Stimulated activated CD4-positive, alpha-beta T cell treated with anti-CD3 and anti-CD28 coated beads, Interleukin-1b, Interleukin-23, amount 100 ng/mL, for 4 hours (primary cell): ENCODE measurements at places on chromosomes 2 and 18.

GRCh38 chr2:212223696-212224095, 314.9 kb downstream of the ERBB4 start:
- DNase-seq, result no peak

DNA sequence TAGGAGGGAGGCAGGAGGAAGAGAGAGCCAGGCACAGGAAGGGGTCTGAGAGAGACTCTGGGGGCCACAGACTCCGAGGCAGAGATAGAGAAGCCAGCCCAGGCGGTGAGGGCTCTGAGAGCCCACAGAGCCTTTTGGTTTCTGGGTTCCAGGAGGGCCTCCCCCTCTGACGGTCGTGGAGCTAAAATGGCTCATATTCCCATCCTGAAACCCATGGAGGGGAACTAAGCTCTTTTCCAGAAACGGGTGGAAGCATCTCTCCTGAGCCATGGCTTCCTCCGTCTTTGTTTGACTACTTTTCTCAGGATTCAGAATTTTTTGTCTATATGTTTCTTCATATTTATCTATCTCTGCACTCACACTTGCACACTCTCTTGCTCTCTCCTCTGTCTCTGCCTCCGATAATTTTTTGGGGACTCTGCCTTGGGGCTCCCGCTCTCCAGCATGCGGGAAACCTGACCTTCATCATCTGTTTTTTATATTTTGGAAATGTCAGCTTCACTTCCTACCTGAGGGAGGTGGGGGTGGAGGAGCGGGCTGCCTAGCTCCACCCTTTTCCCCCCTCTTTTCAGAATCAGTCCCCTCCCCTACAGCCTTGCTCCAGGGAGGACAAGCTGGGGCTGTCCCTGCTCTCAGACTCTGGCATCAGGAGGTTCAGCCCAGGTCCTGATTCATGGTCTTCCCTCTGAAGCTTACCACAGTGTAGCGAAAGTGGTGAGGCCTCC, 5.0 kb upstream of the PKDCC start:
- no peak for DNase-seq

DNA sequence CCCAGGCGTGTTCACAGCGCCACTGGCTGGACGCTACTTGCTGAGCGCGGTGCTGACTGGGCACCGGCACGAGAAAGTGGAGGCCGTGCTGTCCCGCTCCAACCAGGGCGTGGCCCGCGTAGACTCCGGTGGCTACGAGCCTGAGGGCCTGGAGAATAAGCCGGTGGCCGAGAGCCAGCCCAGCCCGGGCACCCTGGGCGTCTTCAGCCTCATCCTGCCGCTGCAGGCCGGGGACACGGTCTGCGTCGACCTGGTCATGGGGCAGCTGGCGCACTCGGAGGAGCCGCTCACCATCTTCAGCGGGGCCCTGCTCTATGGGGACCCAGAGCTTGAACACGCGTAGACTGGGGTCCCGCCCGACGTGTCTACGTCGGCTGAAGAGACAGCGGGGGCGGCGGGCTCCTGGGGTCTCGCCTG, 891 bp upstream of the KHK start:
- DNase-seq, result no peak

- no peak for DNase-seq
Observed at GRCh38 chr2:101113441-101114267, 37.5 kb downstream of the TBC1D8 start.

GRCh38 chr2:158894078-158894477, 74.4 kb upstream of the TANC1 start:
- DNase-seq, result no peak

- DNase-seq, result no peak
Observed at GRCh38 chr2:177429688-177430325, 37.2 kb downstream of the AGPS start.

DNA sequence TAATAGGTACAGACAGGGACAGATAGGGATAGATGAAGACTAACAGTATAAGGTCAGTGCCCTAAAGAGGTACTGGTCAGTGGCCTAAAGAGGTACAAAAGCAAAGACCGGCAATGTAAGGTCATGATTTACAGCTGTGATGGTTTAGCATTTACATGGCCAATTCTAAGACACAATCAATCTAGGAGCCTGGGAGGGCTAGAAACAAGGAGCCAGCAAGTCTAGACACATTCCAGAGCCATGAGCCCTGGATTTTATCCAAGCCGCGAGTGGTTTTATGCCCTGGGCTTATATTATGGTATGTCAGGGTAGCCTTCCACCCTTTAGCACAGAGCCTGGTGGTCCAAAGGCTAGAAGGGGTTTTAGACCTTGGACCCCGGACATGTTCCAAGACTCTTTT, 124.2 kb downstream of the CBLN2 start:
- DNase-seq, result no peak

DNA sequence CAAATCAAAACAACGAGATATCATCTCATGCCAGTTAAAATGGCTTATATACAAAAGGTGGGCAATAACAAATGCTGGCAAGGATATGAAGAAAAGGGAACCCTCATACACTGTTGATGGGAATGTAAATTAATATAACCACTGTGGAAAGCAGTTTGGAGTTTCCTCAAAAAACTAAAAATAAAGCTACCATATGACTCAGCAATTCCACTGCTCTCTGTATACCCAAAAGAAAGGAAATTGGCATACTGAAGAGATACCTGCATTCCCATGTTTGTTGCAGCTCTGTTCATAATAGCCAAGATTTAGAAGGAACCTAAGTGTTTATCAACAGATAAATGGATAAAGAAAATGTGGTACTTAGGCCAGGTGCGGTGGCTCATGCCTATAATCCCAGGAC, 124.8 kb downstream of the MSTN start:
- DNase-seq, result no peak

DNA sequence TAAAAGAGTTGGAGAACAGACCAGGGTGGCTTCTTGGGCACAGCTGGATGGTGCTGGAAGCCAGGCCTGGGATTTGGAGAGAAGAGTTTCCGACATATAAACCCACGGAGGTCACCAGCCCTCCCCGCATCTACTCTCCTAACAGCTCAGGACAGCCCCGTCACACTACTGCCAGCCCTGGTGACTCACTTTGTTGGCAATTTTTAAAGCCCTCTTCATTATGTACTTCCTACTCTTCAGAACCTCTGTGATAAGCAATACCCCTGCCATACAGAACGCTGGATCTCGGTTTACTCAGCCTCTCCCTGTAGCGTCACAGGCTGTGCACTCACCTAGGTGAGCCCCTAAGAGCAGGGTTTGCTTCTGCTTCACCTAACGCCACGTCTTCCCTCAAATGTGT, 48.1 kb downstream of the ID2 start:
- DNase-seq, result no peak

GRCh38 chr2:37375741-37376288, 31.4 kb downstream of the QPCT start:
- no peak for DNase-seq

GRCh38 chr2:39545957-39546356, 108.9 kb upstream of the MAP4K3 start:
- no peak for DNase-seq

- DNase-seq, result no peak
Observed at GRCh38 chr2:228786901-228787300, 484.2 kb downstream of the PID1 start.

GRCh38 chr2:99956232-99957030, 186.0 kb downstream of the AFF3 start:
- no peak for DNase-seq

DNA sequence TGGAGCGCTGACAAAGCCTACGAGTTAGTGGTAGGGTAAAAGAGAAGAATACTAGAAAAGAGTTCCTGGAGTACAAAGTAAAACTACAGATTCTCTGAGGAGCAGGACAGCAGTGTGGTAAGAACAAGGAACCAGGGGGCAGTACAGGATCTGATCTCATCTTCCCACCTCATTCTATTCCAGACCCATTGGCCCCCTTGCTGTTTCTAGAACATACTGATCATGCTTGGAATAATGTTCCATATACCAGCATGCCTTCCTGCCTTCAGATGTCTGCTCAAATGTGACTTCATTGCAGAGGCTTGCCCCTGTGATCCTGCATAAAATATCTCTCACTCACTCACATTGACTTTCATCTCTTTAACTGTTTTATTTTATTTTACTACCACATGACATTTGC, 19.3 kb downstream of the MSGN1 start:
- no peak for DNase-seq

GRCh38 chr2:75494137-75494769, 66.5 kb downstream of the EVA1A start:
- DNase-seq, result no peak

DNA sequence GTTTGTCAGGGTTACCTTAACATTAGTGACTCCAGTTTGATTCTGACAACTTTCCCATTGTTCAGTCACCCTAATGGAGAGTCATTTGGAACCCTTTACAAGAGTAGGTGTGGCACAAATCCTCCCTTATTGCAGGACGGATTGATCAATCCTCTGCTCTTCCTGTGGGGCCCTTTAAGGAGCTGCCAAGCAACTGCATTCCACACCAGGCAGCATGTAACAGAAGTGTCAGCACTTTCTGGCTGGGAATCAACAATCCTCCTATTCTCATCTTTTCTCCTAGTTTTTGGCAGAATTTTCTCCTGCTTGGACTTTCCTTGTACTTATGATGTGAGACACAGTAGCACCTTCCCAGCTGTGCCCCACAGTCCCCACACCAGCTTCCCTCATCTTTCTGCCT, 177.8 kb downstream of the ST6GAL2 start:
- no peak for DNase-seq

DNA sequence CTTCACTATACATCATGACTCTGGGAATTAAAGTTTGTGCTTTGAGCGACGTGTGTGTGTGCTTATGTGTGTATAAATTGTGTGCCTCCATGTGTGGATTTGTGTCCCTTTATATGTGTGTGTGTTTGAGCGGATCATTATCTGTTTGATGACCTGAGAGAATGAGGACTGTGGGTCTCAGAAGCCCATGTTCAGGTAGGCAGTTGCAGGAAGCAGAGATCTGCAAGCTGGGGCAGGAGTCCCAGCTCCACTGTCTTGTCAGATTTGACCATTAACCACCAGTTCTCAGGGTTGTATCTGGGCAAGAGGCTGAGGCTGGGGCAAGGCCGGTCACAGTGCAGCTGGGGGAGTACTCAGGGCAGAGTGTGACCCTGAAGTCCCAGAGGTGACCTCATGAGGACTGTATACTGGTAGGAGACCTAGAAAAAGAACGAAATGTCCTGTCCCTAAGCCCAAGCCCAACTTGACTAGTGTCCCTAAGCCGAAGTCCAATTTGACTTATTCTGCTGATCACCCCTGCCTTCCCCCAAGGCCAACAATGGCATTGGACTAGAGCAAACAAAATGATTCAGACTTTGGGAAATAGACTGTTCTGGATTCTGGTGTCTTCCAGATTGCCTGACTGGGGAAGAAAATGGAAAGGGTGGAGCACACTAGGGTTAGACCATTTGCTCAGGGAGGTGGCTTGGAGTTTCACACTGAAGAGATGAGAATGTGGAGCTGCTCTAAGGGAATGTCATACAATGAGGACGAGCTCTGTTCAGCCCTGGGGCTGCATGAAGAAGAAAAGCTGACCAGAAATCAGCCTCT, 28.1 kb downstream of the RHOB start:
- DNase-seq, result no peak
